NCI-H2081 treated with DMSO at 0.1 percent for 48 hours (cell line): ENCODE measurements at places on chromosomes 7 and 10.

- no peak for DNase-seq
Measured at GRCh38 chr7:21579341-21580072, 36.7 kb downstream of the DNAH11 start.

GRCh38 chr10:121998462-121998861 is 9.5 kb downstream of the TACC2 start:
- no peak for DNase-seq

- no peak for DNase-seq
Measured at GRCh38 chr7:17039372-17039771, 157.6 kb upstream of the AGR3 start.

GRCh38 chr10:132100091-132100481 is 34.3 kb downstream of the JAKMIP3 start:
- DNase-seq, result no peak

- no peak for DNase-seq
Measured at GRCh38 chr7:94529516-94529915, 19.9 kb downstream of the CASD1 start.
